Lower leg skin (tissue), 4 donors: ENCODE measurements at places on chromosomes 5 and 9. TPM values are rescaled to one million over a fixed set of nuclear protein-coding genes. Genes with fewer than 3 reads are reported as not detected.

GRCh38 chr9:530681-531080 is 310.8 kb upstream of the DMRT1 start:
- DNase-seq, result no peak

GRCh38 chr5:9168791-9169556 is 376.9 kb downstream of the SEMA5A start:
- DNase-seq, result no peak

DNA sequence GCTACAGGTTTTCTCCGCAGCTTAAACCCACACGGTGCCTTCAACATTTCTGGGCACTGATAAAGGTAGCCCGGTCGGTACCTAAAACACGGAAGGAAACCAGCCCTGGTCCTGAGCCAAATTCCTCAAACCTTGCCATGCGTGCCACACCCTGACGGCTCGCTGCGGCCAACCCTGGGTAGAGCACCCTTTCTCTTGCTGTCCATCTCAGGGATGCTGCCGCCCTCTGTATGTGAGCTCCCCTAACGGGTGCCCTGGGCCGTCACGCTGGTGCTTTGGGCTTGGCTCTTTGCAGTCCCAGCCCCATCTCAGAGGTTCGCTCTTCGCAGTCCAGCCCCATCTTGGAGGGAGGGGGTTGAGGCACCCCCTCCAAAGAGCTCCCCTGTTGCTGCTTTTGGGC is 43.9 kb downstream of the PNPLA7 start:
- DNase-seq, result no peak

DNA sequence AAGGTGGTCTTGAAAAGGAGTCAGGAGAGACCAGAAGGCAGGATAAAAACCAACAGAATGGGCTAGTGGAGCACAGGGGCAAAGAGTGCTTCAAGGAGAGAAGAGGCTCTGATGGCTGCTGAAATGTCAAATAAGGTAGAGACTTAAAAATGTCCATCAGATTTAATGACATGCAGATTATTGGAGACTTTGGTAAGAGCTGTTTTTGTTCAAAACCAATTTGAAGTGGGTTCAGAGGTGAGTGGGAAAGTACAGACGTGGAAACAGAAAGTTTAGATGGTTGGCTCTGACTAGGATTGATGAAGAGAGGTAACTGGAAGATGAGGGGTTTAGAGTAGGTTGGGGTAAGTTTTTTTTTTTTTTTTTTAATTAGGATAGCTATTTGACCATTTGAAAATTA is 14.1 kb downstream of the SLC25A46 start:
- DNase-seq, result no peak

DNA sequence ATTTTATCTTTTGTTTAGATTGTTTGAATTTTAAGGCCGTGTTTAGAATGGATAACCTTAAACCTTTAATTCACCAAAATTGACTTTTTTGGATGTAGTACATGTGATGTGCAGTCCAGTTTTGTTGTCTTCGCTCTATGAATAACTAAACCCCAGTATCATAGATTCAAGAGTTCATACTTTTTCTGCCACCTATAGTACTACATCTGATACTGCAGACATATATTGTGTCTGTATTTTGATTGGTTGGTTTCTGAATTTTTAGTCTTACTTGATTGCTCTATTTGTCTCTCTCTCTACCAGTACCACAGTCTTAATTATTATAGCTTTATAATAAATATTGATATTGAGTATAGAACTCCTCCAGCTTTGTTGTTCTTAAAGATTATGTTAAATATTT is 58.1 kb downstream of the PPIP5K2 start:
- DNase-seq, result no peak

- DNase-seq, result no peak
These were observed 23.5 kb downstream of the ITGA1 start for GRCh38 chr5:52811067-52811749.

GRCh38 chr9:19994296-19994695 is 205.5 kb upstream of the SLC24A2 start:
- DNase-seq, result no peak

- no peak for DNase-seq
These were observed 32.4 kb upstream of the CEP120 start for GRCh38 chr5:123455640-123456039.

- DNase-seq, result no peak
These were observed 21.6 kb upstream of the ANXA1 start for GRCh38 chr9:73129941-73130685.

DNA sequence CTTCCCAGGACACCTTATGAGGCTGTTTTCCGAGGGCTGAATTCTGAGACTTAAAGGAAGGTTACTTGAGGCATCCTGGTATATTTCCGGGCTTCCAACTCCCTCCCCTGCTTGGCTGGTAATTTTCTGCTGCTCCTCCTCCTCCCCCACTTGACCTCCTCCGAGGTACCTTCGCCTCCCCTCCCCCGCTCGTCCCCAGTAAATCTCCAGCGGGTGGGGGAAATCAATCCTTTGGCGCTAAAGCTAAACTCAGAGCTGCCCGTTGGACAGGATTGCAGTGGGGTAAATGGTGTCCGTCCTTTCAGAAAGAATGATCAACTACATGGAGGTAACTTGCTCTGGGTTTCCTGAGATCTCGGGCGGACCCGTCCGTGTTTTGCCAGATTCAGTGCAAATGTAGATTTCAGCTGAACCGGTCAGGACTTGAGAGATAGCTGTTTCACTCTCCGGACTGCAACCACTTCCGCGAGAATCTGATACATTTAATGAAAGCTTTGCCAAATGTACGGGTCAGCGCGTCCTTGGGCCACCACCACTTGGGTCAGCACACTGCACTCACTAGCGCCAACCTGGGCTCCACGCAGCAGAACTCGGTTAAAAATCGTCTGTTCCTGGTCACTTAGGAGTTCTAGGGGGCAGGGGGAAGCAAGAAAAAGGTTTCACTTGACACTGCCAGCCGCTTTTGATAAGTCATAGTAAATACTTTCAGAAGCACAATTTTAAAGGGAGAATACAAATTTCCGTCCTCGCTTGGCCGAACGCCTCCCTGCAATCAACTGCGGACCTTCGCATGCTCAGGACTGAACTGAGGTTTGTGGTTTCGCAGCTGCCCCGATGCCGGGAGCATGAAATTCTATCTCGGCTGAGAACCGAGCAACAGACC is 4.6 kb upstream of the ISL1 start:
- no peak for DNase-seq

SELENOP gene
- total RNA-seq, result 224 TPM

EQTN gene
- not detected for total RNA-seq

LCN2 gene
- 6.7 TPM for total RNA-seq

CFAP90 gene
- 0.21 TPM for total RNA-seq

CDX1 gene
- total RNA-seq, result not detected
